ENCODE measurements at places on chromosomes 6 and 20.
A peak's percentile ranks its signal among the peaks of the same experiment; 100 is the strongest.

GRCh38 chr6:147238164-147238563 lies 33.9 kb downstream of the STXBP5 start:
- DNase-seq, result no peak

- DNase-seq, result no peak
These were observed 161.1 kb upstream of the CARMIL1 start for GRCh38 chr6:25118038-25118437.

GRCh38 chr6:132268209-132268608 lies 133.1 kb downstream of the MOXD1 start:
- peak; percentile 40 for DNase-seq

GRCh38 chr6:157461000-157461915 lies 80.3 kb downstream of the ZDHHC14 start:
- peak; percentile 65 for DNase-seq

GRCh38 chr6:33421344-33421643 lies 1.4 kb downstream of the SYNGAP1 start:
- no peak for DNase-seq

DNA sequence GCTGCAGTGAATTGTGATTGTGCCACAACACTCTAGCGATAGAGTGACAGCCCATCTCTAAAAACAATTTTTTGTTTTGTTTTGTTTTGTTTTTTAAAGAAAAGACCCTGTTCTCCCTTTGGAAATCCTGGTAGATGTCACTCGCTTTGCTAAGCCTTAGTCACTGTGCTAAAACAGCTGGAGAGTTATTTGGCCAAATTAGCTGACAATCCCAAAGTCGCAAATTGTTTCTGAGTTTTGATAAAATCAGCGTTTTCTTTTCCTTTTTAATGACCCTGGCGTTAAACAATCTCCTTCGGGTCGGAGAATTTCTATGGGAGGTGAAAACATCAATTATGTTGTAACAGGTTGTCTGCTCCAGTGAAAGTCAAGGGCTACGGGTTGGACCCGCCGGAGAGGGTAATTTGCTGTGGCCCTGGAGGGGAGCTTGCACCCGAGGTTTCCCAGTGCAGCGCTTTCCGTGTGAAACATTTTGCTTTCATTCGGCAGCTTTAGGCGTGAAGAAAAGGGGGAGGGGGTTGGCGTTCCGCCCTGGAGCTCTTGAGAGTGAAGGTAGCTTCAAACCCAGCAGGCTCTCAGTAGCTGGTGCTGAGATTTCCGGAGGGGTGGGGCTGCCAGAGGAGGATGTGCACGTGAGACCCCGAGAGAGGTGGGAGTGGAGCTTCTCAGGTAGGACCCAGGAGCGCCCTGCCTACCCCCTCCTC lies 296.6 kb downstream of the PHACTR1 start:
- DNase-seq, result no peak

GRCh38 chr20:21548390-21549035 lies 34.6 kb upstream of the NKX2-2 start:
- DNase-seq, result no peak

DNA sequence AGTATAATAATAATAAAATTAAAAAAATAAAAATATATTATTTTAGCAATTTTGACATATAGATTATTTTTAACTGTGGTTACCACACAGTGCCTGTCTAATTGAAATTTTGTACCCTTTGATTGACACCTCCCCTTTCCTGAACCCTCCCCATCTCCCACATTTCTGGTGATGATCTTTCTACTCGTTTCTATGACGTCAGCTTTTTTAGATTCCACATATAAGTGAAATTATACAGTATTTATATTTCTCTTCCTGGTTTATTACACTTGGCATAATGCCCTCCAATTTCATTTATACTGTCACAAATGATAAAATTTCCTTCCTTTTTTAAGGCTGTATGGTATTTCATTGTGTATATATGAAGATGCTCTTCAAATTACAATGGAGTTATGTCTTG lies 258.1 kb upstream of the PTCHD4 start:
- no peak for DNase-seq

GRCh38 chr6:121040831-121041230 lies 293.4 kb downstream of the TBC1D32 start:
- no peak for DNase-seq

- no peak for DNase-seq
These were observed 176.4 kb upstream of the AKAP12 start for GRCh38 chr6:151063352-151063751.

- DNase-seq, result peak; percentile 22
These were observed 476 bp downstream of the MEA1 start for GRCh38 chr6:43013097-43013842.

DNA sequence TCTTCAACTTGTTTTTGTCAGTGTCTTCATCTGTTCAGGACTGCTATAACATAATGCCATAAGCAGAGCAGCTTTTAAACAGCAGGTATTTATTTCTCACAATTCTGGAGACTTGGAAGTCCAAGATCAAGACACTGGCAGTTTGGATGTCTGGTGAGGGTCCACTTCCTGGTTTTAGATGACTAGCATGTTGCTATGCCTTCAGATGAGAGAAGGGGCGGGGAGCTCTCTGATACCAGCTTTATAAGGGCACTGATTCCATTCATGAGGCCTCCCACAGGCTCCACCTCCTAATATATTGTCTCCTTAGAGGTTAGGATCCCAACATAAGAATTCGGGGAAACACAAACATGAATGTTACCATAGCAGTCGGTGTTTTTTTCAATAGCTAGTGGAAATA lies 52.9 kb downstream of the FAM83B start:
- DNase-seq, result no peak

DNA sequence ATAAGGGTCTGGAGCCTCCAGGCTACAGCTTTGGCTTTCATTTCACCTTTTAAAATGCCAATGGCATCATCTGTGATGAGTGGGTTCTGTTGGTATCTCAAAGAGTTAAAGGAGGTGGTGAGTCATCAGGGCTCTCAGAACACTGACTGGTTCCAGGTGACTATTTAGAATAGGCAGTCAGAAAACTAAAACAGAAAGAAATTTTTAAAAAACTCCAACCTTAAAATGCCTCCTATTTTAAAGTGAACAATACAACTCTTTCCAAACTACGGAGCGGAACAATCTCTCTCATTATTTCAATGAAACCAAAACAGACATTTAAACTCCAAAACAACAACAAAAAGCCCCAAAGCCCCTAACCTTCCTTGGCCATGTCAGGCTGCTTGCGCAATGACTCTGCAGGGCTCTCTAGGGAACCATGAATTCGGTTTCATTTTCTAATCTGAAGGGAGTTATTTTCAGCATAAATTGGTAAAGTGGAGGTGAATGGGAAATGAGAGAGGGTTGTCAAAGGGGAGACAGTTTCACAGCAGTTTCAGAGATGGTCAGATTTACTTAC lies 194.9 kb downstream of the KIF6 start:
- peak; percentile 40 for DNase-seq

DNA sequence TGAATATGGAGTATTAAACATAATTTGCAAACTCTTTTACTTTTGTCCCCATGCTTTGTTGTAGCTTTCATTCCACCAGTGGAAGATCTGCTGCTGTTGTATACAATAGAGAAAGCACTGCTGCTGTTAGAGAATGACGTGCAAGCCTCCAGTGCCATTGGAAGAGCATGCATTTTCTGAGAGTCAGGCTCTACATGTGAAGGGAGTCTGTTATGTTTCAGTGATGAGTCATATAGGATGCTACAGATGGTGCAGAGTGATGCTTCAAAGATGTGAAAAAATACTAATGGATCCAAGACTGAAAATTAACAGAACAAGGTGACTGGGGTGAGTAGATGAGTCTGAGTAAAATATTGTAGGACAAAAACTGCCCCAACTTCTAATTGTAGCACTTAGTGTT lies 22.4 kb upstream of the BACH2 start:
- DNase-seq, result peak; percentile 66

- DNase-seq, result no peak
These were observed 38.6 kb upstream of the PLCG1 start for GRCh38 chr20:41098703-41099250.

DNA sequence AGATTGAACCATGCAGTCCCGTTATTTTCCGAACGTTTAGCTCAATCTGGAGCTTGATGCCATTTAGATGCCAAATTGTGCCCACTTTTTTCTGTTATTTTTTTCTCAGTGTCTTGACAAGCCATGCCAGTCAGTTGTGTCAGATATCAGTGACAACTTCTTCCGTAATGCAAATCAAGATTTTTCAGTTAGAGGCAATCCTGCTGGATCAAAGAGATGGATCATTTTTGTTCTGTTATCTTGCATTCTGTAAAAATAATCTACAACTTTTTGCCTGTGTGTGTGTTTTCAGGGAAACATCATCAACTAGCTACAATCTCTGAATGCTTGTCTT lies 31.1 kb upstream of the GLP1R start:
- DNase-seq, result no peak

- no peak for DNase-seq
These were observed 151.6 kb upstream of the PDE10A start for GRCh38 chr6:165814679-165815078.

GRCh38 chr20:23095499-23095898 lies 9.4 kb upstream of the CD93 start:
- no peak for DNase-seq

DNA sequence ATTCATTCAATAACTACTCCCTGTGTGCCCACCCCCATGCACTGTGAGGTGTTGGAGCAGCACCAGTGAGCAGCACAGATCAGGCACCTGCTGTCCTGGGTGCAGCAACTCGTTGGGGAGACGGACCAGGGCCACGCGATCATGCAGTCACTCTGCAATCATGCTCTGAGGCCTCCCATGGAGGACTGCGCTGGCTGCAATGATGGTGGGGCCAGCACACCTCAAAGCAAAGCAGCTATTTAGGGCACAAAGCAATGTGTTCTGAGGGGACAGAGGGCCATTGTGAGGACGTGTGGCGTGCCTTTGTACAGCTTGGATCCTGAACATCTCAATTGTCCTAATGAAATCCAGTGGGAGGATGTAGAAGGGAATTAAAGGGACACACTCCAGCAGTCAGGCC lies 41.0 kb upstream of the MPC1 start:
- no peak for DNase-seq

GRCh38 chr6:161736326-161736725 lies 462.5 kb upstream of the AGPAT4 start:
- no peak for DNase-seq

GRCh38 chr6:5537967-5538366 lies 276.7 kb downstream of the FARS2 start:
- DNase-seq, result no peak

GRCh38 chr6:139996253-139996834 lies 621.9 kb upstream of the CITED2 start:
- peak; percentile 53 for DNase-seq

GRCh38 chr6:150981095-150981494 lies 115.6 kb downstream of the MTHFD1L start:
- peak; percentile 67 for DNase-seq

DNA sequence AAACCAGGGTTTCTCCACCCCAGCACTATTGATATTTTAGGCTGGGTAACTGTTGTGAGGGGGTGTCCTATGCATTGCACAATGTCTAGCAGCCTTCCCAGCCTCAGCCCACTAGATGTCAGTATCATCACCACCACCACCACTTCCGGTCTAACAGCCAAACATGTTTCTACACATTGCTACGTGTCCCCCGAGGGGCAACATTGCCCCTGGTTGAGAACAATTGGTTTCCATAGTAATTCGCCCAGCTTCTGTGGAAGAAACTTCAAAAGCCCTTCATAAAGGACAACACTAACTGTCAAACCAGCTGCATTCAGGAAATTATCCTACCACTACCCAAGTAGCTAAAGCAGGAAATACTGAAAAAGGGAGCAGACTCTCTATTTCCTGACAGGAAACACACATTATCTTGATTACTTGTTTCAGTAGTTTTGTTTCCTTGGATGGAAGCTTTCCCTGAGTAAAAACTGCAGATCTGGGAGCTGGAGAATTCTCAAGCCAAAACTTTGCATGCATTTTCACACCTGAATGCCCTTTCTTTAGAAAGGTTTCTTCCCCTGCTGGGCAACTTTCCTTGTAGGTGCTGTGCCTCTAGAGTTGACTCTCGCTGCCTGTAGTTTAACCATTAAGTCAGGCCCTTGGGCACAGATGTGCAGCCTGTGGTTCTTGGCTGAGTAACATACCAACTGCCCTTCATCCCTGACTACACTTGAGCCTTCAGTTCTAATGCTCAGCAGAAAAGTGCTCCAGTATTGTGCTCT lies 23.6 kb downstream of the PKHD1 start:
- DNase-seq, result peak; percentile 88

DNA sequence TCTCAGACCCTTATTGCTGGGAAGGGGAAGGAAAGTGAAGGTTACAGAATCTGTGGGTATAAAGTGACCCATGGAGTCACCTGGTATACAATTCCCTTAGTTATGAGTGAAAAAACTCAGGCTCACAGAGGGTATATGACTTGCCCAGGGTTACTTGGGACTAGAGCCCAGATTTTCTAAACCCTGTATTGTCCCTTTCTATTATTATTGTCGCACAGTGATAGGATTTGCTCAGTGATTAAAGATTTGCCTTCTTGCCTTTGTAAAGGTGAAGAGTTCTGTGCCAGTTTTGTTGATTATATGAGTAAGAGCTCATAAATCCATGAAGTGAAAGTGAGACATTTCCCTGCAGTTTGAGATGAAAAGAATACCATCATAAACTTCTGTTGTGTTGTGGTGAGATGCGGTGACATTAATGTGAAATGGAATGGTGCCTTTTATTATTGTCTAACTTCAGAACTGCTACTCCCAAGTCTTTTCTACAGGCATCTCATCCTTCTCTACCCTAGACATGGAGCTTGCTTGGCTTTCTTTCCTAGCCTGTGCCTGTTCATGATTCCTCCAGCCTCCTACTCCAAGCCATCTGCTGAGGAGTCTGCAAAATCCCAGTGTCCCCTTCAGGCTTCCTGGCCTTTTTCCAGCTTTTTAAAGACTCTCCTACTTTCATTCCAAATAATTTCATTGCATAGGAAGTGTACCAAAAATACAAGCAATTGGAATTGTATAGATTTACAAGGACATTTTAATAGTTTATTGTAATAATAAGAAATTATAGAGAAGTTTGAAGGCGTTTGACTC lies 33.5 kb upstream of the ADIG start:
- DNase-seq, result no peak

DNA sequence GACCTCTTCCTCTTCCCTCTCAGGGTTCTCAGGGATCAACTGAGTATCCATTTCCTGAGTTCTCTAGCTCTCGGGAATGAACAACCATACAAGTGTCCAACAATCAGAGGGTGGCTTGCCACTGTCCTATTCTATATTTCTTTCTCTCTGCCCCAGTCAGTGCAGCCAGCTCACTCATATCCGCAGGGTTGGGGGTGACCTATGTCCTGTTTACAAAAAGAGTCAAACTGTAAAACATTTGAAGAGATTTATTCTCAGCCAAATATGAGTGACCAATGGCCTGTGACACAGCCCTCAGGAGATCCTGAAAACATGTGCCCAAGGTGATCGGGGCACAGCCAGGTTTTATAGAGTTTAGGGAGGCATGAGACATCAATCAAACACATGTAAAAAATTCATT lies 10.8 kb upstream of the BTN3A2 start:
- no peak for DNase-seq

- no peak for DNase-seq
These were observed 227.5 kb downstream of the ATXN1 start for GRCh38 chr6:16533721-16534136.

GRCh38 chr6:97468981-97469380 lies 186.0 kb upstream of the MMS22L start:
- DNase-seq, result no peak

- no peak for DNase-seq
These were observed 802 bp upstream of the FERMT1 start for GRCh38 chr20:6123649-6124014.

Measured in NAMALWA (cell line).